Stimulated activated CD4-positive, alpha-beta T cell treated with anti-CD3 and anti-CD28 coated beads, Interleukin-12 subunit alpha, Interleukin-12 subunit beta, amount 100 ng/mL, for 4 hours (primary cell): ENCODE measurements at places on chromosomes 7 and 10.
A peak's percentile ranks its signal among the peaks of the same experiment; 100 is the strongest.

GRCh38 chr10:88642963-88643362 lies 21.3 kb upstream of the LIPF start:
- no peak for DNase-seq

DNA sequence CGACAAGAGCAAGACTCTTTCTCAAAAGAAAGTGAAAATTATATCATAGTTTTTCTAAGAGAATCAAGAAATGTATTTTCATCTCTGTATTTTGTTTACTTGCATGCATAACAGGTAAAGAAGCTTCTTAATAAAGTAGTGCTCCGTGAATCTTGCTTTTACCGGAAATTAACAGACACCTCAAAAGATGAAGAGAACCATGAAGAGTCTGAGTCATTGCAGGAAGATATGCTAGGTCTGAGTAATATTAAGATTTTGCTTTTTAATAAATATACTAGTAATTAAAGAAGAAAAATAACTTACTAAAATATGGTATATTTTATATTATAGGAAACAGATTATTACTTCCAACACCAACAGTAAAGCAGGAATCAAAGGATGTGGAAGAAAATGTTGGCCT lies 39.5 kb upstream of the STOX1 start:
- no peak for DNase-seq

GRCh38 chr7:68417659-68418058 lies 1180.6 kb upstream of the AUTS2 start:
- no peak for DNase-seq

DNA sequence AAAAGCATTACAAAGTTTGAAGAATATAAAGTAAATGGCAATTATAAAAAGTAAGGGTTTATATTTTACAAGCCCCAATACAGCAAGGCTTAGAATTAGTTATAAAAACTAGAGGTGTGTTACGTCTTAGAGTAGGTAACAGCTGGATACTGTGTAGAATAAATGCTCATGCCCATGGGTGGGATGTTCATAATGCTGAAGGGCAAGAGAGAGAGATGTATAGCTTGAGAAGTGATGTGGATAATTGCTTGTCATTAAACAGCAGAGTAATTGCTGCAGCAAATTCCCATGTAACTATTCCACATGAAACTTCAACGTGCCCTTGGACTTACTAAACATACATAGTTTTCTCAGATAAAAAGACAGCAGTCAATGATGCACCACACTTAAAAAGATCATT lies 233.8 kb downstream of the IMMP2L start:
- DNase-seq, result no peak

DNA sequence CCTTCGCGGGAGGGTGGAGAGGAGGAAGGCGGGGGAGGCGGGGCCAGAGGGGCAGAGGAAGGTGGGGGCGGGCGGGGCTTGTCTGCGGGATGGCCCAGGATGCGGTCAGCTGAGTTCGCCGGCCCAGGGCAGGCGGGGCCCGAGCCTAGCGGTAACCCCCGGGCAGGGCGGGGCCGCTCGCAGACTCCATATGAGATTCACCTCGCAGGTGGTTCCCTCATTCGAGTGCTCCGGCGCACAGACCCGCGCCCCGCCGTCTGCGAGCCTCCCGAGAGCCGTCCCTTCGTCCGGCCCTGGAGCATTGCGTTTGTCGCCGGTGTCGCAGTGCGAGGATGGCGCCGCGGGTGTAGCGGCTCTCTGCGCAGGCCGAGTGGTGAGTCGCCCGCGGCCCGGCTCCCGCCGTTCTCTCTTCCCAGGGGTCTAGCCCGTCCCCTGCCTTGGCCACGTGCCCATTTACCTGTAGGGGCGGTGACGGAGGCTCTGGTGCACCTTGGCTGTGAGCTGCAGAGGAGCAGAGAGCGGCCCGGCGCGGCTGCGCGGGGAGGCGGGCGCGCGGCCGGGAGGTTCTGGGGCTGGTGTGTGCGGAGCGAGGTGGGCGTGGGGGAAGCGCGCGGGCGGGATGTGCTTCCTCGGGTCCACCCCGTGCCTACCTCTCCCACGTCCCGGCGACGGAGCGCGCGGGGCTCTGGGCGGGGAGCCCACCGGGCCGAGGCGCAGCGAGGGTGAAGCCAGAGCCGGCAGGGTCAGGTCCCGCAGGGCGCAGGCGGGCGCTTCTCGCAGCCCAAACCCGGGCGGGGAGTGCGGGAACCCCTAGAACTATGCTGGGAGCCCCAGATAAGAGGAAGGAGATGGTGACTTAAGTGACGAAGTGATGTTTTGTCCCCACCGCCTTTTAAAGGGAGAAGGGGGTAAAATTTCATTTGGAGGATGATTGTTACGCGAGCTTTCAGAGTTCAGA lies at the start of gene UPP1:
Gene UPP1 (plus strand): TSS at position 220 of the 958 bp plus-strand sequence. CDS start 5,519 bp downstream, outside the sequence.
- DNase-seq, result peak; percentile 76

DNA sequence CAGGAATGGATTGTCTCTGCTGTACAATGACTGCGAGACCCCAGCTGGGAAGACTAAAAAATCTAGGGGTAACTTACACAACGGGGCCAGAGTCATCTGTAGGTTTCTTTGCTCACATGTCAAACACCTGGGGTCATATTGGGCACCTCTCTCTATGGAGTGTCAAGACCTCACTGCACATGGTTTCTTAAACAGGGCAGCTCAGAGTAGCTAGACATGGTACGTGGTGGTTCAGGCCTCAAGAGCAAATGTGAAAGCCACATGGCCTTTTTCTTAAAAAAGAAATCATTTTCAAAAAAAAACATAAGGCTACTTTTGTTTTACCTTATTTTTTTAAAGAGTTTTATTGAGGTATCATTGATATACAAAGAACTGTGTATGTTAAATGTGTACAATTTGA lies 162.2 kb upstream of the ITGB1 start:
- no peak for DNase-seq

DNA sequence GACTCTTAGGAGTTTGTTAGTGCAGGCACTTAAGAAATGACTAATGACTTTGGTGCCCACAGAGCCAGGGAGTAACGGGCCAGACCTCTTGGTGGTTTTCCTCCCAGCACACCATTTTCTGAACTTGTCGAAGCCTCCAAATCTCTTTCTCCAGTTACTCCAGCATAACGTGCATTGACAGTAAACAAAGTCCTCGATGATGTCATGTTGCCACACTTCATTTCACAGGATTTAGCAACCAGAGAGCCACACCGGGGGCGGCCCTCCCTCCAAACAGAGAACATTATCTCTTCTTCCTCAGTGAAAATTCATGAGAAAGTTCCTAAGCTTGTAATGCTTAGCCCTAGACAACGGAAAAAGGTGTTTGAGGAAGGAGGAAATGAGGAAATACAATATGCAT lies 4.0 kb upstream of the SVOPL start:
- no peak for DNase-seq

DNA sequence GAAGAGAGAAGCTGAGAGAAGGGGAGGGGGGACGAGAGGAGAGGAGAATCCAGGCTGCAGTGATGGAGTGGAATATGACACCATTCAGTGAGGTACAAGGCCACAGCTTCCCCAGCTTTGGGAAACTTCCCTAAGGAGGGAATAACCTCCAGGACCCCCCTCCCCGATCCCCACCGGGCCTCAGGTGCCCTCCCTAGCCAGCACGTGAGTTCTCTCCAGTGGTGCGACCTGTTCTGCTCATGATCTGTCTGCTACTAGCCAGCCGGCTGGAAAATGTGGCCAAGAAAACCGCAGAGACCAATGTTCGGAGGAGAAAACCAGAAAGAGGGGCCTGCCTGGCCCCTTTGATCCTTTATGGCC lies 39.9 kb upstream of the AGK start:
- no peak for DNase-seq

DNA sequence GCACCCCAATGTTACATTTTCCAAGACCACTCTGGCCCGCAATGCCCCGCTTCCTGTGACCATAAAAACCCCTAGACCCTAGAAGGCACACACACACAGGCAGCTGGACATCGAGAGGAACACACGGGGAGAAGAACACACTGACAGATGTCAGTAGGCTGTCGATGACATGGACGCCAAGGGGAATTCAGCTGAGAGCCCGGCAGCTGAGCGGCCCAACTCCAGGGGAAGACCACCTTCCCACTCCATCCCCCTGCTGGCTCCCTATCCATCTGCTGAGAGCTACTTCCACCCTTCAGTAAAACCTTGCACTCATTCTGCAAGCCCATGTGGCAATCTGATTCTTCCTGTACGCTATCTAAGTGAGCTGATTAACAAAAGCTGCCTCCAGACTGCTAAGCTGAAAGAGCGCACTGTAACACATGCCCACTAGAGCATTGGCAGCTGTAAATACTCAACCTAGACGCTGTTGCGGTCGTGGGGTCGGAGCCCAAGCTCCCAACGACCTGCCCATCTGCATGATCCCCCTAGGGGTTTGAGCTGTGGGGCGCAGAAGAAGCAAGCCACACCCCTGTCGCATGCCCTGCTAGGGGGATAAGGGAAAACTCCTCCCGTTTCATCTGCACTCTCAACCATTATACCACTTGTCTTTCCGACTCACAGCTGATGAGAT lies 843.6 kb upstream of the POT1 start:
- no peak for DNase-seq

DNA sequence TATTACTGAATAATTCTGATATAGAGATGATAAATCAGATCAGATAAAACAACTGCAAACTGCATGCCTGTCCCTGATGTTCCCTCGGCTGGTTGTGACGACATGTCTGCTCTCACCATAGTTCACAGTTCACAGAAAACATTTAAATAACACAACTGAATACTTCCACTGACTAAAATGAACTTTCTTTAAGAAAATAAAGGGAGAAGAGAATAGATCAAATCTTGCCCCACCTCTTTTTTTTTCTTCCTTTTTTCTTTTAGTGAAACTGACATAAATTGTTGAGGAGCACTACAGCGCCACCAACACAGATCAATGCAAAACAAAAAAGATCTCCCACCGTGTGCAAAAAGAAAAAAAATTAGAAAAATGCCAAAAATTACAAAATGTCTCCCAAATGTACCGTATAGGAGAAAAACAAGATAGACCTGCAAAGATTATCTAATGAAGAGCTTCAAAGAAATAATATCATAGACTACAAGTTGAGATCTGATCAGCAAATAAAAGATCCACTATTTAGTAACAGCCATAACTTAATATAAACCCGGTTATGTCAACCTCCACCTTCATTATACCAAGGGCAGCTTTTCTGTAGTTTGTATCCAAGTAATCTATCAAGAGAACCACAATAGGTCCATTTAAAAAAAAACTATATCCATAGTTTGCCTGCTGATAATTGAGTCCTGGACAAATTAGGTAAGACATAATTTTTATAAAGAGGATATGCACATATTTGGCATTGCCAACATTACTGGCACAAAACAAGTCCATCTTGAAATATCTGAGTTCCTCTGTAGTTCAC lies 30.7 kb upstream of the EPC1 start:
- no peak for DNase-seq

DNA sequence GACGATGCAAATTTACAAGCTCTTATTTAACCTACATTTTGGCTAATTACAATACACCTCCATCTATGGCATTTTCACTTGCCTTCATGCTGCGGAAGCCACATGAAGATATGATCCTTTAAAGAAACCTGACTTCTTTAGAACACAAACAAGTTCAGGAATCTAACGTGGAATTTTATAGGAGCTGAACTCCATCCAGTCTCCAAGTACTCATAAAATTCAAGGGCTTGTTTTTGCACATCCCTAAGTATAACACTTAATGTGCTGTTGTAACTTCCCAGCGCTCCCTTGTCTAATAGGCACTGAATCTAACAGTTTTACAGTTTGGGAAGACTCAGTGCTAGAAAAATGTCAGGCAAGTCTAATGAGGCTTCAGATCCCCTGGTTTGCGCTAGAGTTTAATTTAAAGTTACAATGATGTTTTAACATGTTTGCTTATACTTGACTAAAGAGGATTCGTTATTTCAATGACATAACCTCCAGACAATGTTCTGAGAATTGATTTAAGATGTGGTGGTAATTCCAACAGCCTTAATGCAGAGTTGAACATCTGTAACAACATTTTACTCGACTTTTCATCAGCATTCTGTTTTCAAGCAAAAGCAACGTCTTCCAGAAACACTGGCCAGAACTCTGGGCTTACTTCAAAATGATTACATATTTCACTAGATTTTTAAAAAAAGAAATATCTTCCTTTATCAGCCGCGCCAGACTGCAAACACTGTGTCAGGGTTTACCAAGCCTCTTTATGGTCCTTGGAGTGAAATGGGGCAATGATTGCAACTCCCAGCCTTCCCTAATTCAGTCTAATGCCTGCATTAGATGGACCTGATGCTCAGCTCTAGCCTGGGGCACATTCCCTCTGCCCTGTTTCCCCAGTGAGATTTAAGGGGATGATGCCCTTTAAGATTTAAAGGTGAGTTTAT lies 664.3 kb downstream of the KCNMA1 start:
- DNase-seq, result no peak

DNA sequence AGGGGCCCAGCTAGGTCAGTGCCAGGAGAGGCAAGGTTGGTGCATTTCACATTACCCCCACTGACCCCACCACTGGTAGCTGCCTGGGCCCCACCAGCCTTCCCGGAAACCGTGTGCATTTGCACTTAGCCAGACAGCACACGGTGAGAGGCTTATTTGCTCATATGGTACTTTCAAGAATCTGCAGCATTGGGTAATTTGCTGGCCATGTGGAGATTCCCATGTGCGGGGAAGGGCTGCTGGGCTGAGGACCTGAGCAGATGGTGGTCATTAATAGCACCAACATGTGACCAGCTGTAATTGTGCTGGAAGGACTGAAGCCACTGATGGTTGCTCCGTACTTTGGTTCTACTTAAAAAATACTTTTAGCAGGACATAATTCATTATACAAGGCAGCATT lies 323.8 kb downstream of the DPP6 start:
- DNase-seq, result no peak

DNA sequence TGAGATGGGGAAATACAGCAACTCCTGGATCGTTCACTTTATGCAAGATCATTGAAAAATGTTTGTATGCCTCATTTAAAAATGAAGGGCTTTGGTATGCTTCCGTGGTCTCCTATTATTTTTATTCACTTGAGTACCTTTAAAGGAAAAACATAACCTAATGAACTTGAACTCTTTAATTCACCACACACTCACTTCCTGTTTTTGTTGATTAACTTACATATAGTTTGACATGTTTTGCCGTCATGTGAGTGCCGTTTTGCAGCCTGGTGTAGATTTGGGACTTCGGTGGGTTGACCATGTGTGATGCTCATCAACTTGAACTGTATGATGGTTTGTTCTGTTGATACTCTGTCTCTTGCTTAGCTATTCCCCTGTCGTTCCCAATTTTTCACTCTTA lies 28.9 kb downstream of the CASP7 start:
- no peak for DNase-seq

- no peak for DNase-seq
These were observed 203.4 kb downstream of the SLC25A13 start for GRCh38 chr7:96118449-96119001.

DNA sequence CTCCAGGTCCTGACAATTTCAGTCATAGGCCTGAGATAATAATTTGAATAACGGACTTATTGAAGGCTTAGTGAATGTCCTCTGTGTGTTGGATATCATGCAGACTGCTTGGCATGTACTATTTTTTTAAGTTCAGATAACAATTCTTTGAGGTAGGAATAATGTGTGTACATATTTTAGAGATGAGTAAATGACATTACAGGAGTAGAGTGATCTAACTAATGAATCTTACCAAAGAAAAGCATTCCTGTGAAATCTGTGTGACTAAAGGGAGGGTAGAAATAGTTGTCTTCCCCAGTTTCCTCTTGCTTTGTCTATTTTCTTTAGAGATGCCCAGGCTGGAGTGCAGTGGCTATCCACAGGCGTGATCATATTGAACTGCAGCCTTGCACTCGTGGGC lies 391.8 kb upstream of the ETV1 start:
- no peak for DNase-seq
